ENCODE measurements at places on chromosomes 4 and X.

DNA sequence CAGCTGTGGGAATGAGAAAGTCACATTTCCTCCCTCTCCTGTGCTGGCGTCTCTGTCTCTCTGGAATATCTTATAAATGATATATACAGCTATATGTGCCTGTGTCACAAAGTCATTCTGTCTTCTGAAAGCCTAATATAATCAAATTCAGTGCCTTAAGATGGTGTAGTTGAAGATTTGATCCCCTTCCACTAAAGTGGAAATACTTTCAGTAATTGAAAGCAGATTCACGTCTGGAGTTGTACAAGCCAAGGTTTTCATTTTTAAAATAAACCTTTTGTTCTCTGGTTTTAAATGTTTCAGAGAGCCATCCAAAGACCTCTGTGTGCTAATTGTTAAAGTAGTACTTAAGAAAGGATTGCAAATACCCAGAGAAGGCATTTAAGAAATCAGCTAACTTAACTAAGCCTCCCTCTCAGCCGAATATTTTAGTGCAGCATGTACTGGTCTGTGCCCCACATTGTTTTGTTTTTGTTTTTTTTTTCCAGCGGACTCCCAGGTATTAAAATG is 206.8 kb downstream of the TENM3 start:
- no peak for DNase-seq

DNA sequence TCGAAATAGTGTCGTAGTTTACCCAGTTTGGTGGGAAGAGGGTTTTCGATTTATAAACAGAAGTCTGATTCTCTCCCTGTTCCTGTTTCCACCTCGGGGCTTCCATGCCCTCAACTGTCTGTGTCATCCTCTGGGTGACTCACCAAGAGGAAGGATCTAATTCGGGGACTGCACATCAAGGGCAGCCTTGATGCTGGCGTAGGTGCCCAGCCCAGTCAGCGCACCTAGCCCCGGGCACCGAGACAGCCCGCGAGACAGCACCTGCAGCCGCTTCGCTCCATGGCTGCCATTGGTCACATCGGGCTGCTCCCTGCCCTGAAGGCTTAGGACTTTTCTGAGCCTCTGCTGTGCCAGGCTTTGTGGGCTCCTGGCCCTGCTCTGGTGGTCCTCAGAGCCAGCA is 7.7 kb downstream of the ABCD1 start:
- no peak for DNase-seq

- no peak for DNase-seq
These were observed 268.7 kb downstream of the NR3C2 start for GRCh38 chr4:148173397-148174017.

- no peak for DNase-seq
These were observed 3.3 kb downstream of the STK32B start for GRCh38 chr4:5054532-5054931.

DNA sequence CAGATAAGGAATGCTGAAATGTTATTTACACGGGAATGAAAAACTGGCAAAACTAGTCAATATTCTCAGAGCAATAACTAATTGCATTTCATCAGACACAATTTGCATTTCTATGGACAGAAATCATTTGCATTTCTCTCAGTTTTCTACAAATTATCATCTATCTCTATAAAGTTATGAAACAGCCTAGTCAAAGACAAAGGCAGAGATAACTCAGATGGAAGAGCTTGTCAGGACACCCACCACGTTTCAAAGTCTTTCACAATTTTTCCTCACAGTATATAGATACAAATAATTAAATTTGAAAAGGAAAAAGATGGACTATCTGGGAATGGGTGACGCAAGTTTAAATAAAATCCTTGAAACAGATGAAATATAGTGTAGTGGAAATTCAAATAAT is 230.8 kb downstream of the GASK1B start:
- no peak for DNase-seq

Measured in amygdala (tissue), 56 donors.